Glutamatergic neuron (in vitro differentiated cells): ENCODE measurements at places on chromosomes 2 and 18.

- DNase-seq = peak; percentile 7
Observed at GRCh38 chr2:239939736-239940483, 85.2 kb downstream of the NDUFA10 start.

GRCh38 chr2:128639693-128640092 lies 321.0 kb upstream of the HS6ST1 start:
- peak; percentile 10 for DNase-seq

DNA sequence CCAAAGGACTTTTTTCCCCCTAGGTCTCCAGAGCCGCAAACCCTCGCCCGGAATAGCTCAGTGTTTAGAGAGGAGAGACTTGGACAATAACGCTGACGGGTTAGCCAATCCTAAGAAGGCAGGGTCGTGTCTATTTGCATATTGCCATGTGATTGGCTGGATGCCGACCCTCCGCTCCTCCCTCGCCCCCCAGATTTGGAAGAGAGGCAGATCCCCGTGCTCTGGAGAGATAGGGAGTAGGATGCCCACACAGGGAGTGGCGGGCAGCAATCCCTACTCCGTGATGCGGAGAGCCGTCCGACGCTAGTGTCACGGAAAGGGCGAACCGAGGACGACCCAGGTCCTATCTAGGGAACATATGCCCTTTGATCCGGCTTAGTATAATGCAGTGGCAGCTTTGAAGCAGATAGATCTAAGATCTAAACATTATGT lies 1.4 kb downstream of the WNT6 start:
- peak; percentile 76 for DNase-seq

DNA sequence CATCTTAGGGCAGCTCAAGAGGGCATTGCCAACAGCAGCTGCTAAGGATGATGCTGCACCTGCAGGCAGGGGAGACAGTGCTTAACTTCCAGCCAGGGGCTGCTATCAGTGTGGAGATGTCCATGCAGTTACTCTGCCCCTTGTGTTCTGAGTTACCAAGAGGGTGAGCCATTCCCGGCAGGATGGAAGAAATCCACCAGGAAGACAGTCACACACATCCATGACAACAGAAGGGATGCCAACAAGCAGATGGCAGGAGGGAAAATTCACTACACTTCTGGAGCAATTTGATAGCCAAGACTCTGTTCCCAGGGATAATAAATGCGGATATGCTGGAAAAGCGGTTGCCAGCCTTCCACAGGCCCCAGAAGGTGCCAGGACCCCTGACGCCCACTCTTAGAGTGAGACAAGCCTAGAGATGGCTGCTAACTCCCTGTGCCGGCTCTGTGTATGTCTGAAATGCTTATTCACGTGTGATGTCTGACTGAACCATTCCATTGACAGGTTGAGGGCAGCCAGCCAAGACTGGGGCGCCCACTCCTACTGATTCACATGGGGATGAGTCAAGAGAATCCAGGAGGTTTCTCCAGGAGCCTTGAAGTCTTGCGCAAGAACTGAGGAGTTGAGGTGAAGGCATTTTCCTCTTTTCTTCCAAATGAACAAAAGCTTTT lies 24.5 kb downstream of the LOXHD1 start:
- DNase-seq = no peak

DNA sequence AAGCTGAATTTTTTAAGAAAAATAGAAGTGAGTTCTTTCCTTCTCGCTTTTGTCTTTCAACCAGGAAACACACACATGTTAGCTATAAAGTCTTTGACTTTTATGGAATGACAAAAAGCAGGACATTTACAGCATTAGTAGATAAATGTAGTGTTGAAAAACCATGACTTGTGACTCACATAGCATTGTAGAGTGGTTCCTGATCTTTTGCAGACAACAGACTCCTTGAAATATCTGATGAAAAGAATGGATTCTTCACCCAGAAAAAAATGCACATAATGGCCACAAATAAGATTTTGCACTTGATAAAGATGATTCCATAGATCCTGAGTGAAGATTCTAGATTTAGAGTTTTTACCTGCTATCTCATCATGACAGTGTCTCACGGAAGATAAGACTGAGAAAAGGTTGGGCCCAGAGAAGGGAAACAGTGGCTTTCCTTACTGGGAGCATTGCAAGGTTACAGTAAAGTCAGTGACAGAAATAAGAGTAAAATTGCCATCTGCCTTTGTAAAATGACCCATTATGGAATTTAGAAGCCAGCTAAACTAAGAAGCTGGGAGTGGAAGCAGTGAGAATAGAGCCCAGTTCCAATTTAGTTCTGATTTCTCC lies 14.0 kb downstream of the SMARCAL1 start:
- no peak for DNase-seq

- DNase-seq = no peak
Observed at GRCh38 chr2:208370881-208371633, 35.5 kb upstream of the PTH2R start.

DNA sequence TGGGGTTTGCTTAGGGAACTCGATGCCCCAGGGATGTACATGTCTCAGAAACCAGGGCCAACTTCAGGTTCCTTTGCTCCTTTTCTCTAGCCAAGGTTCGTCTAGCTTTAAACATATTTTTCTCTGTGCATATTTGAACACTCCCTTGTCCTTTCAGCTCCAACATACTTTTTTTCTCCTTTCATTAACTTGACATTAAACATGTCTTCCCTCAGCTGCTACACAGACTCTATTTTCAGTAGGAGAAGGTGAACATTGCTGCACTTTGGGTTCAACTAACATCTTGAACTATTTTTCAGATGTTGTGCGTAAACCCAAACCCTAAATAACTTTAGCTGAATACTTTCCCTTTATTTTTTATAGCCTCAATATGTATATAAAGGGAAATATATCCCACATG lies 212.9 kb downstream of the MTX2 start:
- no peak for DNase-seq
